Stimulated activated naive CD4-positive, alpha-beta T cell (primary cell): ENCODE measurements at places on chromosomes 5 and 9.
A peak's percentile ranks its signal among the peaks of the same experiment; 100 is the strongest.

DNA sequence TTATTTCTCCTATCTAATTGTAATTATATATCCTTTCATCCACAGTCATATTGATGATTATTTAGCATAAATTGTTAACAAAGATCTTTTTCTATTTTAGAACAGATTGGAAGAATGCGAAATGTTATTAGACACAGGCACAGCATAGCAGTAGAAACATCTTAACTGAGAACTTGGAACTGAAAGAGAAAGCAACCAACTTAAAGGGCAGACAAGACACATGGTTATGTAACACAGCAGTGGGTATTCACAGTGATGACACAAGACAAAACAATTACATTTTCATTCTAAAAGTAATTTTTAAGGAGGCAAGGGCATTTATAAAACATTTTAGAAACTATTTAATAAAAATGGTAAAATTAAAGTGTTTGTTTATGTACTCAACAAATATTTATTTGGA lies 57.7 kb upstream of the MEF2C start:
- no peak for DNase-seq

GRCh38 chr9:85200726-85201404 lies 531.3 kb downstream of the NTRK2 start:
- no peak for DNase-seq

DNA sequence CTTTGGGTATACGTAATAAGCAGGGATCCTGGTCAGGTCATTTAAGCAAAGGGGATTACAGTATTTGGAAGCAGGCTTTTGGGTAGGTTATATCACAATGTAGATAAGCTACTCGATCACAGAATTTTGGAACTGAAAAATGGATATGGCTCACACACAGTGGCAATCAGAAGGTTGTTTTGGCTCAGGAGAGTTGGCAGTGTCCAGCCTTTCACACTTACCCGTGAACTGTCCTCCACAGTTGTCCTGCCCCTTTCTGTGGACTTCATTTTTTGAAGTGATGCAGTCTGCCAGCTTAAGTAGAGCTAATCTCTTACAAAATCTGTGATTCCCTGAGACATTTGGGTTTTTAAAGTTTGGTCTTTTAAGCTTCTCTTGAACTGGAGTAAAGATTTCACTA lies 30.7 kb downstream of the ICE1 start:
- no peak for DNase-seq

- no peak for DNase-seq
Observed at GRCh38 chr9:111914749-111915424, 18.3 kb downstream of the UGCG start.

DNA sequence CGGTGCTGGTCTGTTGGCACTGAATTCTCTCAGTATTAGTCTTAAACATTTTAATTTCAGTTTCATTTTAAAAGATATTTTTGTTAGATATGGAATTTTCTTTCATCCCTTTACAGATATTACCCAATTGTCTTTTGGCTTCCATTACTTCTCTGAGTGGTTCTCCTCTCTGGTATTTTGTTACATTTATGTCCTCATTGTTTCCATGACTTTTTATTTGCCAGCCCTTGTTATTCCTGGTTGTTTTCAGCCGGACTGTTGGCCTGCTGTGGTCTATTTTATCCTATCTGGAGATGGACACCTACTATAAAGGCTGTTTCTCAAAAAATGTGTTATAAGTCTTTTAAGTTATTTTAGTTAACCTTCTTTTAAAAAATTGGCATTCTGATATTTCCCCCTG lies 117.2 kb downstream of the ARHGEF28 start:
- no peak for DNase-seq

GRCh38 chr9:124695280-124695890 lies 75.7 kb downstream of the NR6A1 start:
- DNase-seq, result no peak

GRCh38 chr5:148336704-148337435 lies 1.5 kb downstream of the SPINK9 start:
- DNase-seq, result no peak

DNA sequence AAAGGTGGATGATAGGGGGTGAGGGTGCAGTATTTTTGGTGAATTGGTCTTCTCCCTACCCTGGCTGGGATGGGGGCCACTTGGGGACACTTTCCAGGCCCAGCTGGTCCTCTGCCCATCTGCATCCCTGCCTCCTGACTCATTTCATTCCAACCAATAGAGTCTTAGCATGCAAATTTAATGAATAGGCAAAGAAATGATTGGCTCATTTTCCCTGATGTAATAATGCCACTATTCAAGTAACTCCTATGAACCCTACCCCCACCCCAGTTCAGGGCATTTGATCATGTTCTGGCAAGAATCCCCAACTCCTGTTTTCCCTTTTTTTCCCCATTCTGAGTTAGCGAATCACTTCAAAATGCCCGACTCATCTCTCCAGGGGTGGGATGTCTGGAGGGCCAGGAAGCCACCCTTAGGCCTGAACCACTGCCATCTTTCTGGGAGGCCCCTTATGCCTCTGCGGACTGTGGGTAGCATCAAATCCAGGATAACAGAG lies 56.7 kb downstream of the PCDH1 start:
- DNase-seq, result no peak

GRCh38 chr9:120944434-120944843 lies 17.8 kb upstream of the TRAF1 start:
- no peak for DNase-seq

DNA sequence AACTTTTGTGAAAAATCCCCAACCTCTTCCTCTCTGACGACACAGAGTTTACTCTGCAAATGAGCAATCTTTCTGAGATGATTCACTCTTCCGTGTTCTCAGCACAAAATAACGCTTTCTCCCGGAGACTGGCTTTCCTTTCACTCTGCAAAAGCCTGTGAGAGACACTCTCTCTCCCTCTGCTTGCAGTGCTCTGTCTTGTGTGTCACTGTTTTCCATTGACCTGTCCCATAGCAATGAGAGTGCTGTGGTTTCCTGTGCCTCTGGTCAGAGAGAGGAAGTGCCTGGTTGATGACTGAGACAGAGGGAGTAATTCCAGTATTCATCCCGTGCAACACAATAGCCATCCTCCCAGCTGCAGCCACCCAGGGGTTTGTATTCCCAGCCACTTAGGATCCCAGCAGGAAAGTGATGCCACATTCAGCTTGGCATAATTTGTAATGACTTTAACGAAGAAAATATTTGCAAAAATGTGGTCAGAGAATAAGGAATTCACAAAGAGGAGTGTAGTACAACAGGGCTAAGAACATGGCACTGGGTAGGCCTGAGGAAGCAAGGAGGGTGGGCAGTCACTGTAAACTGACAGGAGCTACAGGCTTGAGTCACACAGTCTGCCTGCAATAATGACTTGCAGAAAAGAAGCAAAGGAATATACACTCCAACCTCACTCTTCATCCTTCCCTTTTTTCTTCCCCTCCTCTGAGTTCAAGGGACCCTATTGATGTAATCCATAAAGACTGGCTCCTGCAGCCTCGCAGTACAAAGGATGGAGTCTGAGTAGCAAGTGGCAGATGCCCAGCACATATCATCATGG lies 463.5 kb upstream of the RGMB start:
- DNase-seq, result no peak

DNA sequence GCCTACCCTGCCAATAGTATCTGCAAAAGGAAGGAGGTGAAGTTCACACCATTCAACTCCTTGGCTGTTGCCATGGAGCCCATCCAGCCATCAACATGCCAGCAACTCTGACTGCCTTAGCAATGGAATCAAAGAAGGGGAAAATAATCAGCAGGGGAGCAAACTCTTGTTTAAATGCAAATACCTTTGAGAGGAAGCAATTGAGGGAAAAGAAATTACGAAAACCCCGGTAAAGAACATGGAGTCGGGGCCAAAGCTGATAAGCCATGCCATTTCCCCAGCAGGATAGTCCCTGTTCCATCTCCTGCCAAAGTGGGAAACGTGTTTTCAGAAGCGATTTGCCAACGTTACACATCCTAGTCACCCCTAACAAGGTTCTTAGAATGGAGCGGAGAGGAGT lies 69.0 kb downstream of the MFAP3 start:
- no peak for DNase-seq

DNA sequence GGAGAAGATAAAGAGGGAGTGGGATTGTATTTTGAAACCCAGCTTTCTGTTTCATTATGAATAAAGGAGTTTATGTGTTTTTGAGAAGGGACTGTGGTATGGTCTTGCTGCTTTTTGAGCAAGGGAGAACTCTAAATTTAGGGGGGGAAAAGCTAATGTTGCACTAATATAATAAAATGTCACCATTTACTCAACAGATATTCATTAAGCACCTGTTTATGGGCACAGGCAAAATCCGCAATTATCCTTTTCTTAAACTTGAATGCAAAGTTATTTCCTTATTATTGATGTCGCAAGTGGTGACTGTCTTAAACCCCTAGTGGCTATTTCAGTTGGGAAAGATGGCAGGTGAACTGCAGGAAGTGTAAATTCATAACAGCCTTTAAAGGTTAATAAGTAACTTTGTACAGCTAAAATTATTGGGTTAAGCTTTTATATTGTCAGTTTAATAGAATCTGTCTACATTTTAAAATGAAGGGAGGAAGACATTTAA lies 1.5 kb downstream of the CDC42SE2 start:
- DNase-seq, result no peak

- DNase-seq, result peak; percentile 23
Observed at GRCh38 chr5:36079200-36079781, 12.6 kb upstream of the UGT3A2 start.

- no peak for DNase-seq
Observed at GRCh38 chr9:79637177-79637925, 65.6 kb downstream of the TLE4 start.

DNA sequence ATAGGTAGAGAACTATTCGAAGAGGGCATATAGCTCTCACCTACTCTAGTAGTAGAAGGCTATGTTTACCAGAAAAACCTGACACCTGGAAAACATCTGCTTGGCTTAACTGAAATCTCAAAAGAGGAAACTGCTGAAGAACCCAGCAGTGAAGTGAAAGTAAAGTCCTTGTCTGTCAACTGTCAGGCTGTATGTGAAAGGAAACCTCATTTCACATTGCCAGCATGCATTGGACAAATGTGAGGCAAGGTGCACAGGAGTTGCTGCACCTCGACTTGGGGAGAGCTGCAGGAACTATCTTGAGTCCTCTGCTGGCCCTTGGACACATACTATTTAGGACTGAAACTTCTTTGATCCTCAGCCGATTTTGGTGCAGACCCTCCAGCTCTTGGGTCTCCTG lies 53.3 kb downstream of the NREP start:
- no peak for DNase-seq

DNA sequence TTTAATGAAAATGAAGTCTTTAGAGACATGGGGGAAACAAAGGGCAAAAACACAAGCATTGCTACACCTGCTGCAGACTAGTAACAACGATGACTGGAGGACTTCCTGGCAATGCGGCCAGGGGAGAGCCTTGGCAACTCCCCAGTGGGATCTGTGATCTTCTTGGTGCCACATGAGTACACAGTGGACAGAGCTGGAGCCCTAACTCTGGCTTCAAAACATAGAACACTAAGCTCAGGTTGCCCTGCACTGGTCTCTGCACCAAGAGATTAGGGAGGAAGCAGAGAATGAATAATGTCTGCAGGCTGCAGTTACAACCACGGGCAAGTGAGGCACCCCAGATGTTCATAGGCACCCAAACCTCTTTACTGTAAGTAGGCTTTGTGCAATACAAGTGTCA lies 91.1 kb downstream of the MRPS27 start:
- no peak for DNase-seq

- DNase-seq, result no peak
Observed at GRCh38 chr9:134461426-134461982, 135.2 kb downstream of the RXRA start.

- DNase-seq, result no peak
Observed at GRCh38 chr5:179137016-179137642, 77.0 kb downstream of the ZNF354C start.

DNA sequence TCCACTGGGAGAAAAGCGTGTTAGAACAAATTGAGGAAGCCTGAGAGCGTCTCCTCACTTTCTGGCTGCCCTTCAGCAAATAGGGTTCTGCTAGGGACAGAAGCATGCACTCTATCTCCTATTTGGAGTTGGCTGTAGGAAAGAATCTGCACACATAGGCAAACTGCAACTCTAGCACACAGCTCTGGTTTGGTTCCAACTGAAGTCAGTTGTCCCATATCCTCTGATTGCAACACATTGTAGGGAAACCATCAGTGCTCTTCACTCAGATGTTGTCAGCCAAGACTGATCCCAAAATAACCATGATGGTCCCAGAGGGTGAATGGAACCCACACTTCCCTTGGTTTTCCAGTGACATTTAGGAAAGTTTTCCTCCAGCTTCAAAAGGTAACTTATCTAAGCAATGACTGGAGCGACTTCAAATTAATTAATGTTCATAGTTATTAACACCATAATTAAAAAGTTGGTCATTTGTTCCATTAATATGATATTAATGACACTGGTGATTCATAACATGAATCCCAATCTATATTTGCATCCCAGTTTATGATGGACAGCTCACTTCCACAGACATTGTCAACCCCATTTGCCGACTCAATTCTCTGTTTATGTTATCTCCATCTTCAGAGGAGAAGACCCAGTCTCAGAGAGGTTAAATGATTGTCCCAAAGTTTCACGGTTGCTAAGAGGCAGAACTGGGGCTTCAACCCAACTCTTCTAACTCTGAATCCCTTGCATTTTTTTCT lies 136.7 kb upstream of the ZNF462 start:
- no peak for DNase-seq

GRCh38 chr9:20584968-20585643 lies 37.2 kb downstream of the MLLT3 start:
- DNase-seq, result no peak

- DNase-seq, result no peak
Observed at GRCh38 chr9:131954299-131954698, 125.4 kb downstream of the MED27 start.

DNA sequence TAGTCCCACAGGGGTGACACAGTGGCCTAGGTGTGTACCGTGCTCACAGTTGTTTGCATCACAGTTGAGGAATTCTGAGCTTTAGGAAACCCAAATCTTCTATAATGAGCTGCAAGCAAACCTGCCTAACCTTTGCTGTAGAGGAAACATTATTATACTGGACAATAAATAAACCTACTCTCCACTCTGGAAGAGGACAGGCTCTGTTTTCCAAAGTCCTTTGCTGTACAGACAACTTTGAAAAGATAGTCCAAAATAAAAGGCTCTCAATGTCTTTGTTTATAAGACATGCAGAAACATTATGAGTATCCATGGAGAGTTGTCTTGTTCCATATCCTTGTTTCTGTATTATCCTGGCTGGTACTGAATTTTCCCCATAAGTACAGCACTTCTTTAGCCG lies 29.4 kb downstream of the ZNF131 start:
- no peak for DNase-seq

DNA sequence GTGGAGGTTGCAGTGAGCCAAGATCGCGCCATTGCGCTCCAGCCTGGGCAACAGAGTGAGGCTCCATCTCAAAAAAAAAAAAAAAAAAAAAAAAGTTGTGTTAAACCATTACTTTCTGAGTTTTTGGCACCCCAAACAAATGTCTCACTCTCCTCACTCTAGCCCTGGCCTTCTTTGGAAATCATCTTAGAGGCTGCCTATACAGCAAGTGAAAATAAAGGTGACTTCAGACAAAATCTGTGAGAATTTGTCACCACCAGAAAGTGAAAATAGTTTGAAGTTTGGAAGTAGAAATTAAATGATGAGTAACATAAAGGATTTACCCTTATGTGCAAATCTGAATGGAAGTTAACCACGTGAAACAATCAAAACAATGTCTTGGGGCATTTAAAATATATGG lies 7.2 kb upstream of the ZNF131 start:
- DNase-seq, result no peak
